Suppressor macrophage treated with lipopolysaccharide for 1 hour (primary cell): ENCODE measurements at places on chromosomes 6 and 20.
A peak's percentile ranks its signal among the peaks of the same experiment; 100 is the strongest.

- no peak for DNase-seq
These were observed 46.9 kb downstream of the TRAF3IP2 start for GRCh38 chr6:111558690-111559187.

DNA sequence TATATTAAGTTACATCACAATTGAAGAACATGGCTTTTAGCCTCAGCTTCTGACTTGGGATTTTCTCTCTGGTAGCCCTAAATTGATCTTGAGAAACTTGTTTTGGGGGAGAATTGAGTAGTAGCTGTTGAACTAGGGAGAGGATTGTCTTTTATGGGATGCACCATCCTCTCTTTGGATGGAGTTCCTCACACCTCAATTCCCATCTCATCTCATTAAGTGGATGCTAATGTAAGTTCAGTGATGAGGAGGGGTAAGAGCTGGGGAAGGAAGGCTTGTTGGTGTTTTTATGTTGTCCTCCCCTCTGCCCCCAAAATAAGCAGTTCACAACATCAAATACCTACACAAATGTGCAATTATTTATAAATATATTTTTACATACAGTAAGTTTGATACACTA, 4.0 kb downstream of the GJA1 start:
- DNase-seq: no peak

GRCh38 chr6:144413418-144413817, 128.3 kb downstream of the UTRN start:
- DNase-seq: no peak

DNA sequence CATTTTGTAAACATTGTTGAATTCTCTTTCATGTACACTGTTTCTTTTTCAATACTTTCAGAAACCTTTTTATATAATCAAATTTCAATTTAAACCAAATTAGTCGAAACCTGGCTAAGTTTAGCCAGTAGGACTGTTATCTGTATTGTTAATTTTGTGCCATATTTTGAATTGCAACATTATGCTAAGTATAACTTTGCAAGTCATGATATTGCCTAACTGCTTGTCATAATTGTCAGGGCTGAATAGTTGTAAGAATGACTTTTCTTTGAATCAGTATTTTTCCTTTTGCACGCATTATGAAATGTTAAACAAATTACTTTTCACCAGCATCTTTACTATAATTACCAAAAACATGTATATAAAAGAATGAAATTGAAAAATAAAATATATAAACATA, 82.7 kb downstream of the SAMD3 start:
- DNase-seq: peak; percentile 61

DNA sequence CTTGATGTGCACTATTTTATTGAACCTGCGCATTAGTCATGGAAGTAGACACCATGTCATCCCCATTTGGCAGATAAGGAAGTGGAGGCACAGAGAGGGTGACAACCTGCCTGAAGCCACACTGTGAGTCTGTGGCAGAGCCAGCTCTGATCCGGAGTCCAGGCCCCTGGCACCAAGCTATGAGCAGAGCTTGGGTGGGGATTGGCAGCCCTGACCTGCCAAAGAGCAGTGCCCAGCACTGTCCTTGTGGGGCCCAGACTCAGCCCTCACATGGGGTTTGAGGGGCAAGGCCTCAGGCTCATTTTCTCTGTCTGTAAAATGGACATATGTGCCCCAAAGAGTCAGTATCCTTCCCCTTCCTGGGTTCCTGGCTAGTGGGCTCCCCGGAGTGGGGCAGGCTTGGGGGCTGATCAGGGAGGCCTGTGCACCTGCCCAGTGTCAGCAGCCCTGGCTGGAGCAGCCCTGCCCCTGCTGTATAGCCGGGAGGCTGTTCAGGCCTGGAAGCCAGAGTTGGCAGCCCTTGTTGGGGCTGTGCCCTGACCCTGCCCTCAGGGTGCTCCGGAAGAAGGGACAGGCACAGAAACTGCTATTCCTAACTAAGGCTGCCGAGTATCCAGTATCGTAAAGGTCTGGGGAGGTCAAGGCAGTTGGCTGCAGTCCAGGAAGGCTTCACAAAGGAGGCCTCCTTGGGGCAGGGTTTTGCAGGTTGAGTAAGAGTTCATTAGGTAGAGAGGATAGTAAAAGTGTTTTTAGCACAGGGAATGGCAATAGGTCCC, 38.7 kb downstream of the TGM2 start:
- DNase-seq: no peak

DNA sequence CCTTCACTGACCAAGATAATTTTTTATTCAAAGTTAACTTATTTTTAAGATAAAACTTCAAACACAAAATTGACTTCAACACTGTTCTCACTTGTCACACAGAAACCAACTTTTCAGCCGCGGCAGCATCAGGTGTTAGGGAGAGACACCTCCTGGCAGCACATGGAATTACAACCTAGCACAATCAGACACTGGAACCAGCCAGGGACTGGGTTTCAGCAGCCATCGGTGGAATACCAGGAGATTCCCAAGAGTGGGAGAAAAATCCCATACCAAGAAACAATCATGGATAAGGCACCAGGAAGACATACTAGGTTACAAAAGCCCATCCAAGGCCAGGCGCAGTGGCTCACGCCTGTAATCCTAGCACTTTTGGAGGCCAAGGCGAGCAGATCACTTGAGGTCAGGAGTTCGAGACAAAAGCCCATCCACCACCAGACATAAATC, 70.0 kb downstream of the SNX5 start:
- DNase-seq: peak; percentile 82

- peak; percentile 11 for DNase-seq
These were observed 273.8 kb upstream of the AGPAT4 start for GRCh38 chr6:161547617-161548016.

GRCh38 chr6:136411025-136411325, 121.3 kb upstream of the BCLAF1 start:
- DNase-seq: no peak

- no peak for DNase-seq
These were observed 48.0 kb upstream of the BCLAF1 start for GRCh38 chr6:136337606-136338005.

DNA sequence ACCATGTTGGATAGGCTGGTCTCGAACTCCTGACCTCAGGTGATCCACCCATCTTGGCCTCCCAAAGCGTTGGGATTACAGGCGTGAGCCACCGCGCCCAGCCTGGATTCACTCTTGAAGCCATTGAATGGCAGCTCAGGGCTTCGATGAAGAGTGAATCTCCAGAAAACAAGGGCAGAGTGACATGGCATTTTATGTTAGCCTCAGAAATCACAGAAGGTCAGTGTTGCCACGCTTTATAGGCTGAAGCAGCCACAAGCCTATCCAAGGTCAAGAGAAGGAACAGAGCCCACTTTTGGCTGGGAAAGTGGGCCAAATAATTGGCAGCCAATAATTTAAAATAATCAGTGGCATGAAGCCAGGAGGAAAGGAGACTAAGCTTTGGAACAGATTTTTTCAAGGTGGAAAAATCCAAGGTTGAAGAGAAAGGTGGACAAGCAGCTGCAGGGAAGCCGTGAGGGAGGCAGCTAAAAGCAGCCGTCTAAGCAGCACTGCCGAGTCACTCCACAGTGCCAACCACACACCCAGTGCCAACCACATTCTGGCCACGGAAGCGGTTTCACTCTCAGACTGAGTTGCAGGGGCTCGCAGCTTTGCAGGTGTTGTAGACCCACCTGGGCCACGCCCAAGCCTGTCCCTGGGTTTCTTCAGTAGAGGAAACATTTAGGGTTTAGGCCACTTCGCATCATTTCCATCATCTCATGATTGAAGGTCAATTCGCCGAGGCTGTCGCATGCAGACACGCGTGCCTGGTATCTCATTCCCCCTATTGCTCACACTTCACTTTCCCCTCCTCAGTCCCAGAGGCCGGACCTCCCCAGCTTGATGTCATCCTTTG, 17.4 kb upstream of the AVP start:
- no peak for DNase-seq

GRCh38 chr20:25083773-25084625, 2.1 kb upstream of the VSX1 start:
- no peak for DNase-seq
